ENCODE measurements at places on chromosomes 5 and 9.

DNA sequence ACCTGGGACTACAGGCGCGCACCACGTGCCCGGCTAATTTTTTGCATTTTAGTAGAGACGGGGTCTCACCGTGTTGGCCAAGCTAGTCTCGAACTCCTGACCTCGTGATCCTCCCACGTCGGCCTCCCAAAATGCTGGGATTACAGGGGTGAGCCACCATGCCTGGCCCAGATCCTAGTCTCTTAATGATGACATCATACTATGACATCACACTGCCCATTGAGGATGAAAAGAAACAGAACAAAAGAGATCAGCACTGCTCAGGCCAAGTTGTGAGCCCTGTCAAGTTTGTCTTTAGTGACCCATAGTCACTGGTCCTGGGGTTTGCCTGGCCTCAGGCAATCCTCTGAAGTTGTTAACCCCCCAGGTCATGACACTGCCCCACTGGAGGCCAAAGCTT is 21.3 kb downstream of the ADRA1B start:
- DNase-seq: no peak

DNA sequence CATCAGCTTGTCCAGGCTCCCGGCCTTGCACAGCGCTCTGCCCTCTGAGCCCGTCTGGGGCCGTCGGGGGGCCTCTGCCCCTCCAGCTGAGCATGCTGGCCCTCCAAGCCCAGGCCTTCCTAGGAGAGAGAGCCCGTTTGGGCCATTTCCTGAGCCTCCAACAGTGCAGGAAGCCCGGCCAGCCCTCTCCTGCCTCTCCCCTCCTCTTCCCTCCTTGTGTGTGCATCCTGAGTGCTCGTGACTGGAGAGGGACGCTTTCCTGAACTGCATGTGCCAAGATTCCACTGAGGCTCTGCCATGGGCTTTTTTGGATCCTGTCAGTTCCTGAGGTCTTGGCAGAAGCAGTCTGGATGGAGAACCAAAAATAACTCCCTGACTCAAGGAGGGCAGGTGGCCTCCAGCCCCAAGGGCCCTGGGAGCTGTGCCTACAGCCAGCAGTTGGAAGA is 15.6 kb downstream of the OLFM1 start:
- no peak for DNase-seq

DNA sequence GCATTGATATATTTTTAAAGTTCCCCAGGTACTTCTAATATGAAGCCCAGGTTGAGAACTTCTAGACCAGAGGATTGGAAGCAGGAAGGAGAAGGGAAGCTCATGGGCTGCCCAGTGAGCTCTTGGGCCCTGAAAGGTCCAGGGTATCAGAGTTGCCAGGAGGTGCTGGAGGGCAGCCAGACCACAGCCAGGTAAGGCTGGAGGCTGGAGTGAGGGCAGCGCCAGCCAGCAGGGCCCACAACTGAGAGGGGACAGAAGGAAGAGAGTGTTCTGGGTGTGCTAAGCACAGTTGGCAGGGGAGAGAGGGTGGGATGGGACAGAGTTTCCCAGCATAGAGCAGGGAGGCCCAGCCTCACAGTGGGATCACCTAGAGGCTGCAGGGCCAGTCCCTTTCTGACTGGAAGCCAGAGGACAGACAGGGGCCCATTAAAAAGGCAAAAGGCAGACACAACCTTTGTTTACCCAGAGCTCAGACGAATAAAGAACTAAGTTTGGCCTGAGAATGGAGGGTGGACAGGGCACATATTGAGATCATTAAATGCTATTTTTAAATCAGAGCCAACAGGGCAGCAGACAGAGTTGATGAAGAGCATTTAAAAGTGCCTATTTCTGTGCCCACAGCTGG is 94.9 kb downstream of the PDE8B start:
- no peak for DNase-seq

GRCh38 chr5:108729242-108729615 is 18.5 kb upstream of the FER start:
- no peak for DNase-seq

DNA sequence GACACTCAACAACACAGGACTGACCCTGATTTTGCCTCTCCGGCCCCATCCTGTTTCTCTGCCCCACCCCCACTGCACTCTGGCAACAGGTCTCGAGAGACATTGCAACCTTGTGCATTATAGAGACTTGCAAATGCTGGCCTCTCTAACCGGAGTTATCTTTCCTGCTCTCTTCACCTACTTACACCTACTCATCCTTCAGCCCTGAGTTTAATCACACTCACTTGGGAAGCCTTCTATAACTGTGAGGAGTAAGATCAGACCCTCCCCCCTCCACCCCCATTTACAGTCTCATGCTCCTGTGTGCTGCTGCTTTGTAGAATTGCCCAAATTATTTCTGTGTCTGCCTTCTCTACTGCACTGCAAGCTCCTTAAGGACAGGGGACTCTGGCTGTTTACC is 42.8 kb downstream of the WWC1 start:
- DNase-seq: no peak

Measured in NAMALWA (cell line).